T-helper 2 cell (primary cell): ENCODE measurements at places on chromosomes 2 and 18.
A peak's percentile ranks its signal among the peaks of the same experiment; 100 is the strongest.

GRCh38 chr18:61556862-61557261 is 223.6 kb downstream of the CDH20 start:
- DNase-seq: no peak

- DNase-seq: no peak
These were observed 1.6 kb upstream of the KCNJ3 start for GRCh38 chr2:154696810-154697417.

DNA sequence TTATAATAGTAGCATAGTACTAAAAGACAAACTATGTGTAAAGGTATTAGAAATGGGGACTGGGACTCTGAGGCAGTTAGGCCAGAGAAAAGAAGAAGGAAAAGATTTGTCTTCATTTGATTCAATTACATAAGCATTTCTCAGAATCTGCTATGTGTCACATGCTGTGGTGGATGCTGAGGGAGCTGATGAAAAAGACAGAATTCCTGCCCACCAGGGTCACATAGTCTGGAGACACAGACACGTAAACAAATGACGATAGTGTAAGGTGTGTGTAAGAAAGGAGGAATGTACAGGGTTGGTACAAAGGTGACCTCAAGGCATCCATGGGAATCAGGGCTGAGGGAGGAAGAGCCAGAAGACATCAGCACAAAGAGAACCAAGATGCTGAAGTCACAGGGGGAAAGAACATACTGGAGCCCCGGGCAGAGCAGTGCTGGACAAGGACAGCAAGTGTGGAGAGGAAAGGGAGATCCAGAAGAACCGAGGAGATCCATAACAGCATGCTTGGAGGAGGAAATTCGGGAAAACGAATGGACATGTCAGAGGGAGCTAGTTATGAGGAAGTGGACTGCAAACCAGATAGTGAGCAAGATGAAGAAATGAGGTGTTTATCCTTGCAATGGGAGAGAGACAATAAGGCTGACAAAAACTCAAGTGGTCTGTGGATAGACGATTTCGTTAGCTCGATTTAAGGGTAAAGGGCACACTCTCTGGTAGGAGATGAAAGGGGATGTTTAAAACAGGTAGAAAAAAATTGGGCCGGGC is 1.2 kb upstream of the MAPRE3 start:
- no peak for DNase-seq

GRCh38 chr2:128809259-128809636 is 490.6 kb upstream of the HS6ST1 start:
- DNase-seq: no peak

GRCh38 chr2:36785179-36785795 is 88.8 kb downstream of the VIT start:
- peak; percentile 29 for DNase-seq

DNA sequence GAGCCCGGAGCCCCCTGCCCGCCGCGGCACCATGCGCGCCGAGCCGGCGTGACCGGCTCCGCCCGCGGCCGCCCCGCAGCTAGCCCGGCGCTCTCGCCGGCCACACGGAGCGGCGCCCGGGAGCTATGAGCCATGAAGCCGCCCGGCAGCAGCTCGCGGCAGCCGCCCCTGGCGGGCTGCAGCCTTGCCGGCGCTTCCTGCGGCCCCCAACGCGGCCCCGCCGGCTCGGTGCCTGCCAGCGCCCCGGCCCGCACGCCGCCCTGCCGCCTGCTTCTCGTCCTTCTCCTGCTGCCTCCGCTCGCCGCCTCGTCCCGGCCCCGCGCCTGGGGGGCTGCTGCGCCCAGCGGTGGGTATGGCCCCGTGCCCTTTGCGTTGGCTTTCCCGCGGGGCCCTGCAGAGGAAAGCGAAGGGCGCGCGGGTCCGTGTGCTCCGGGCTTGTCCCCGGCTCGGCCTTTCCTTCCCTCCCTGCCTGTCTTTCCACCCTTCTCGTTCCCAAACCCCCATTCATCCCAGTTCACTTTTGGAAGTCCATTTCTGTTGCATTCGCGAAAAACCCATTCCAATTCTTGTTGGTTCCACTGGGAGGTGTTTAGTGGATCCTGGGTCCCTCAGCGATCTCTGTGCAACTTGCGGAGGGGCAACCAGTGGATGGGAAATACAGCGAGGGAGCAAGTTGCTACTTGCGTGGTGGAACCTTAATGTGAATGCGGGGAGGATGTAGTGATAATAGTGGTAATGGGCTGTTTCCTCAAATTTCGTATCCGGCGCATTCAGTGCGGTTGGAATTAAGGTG is 599 bp downstream of the ADAM23 start:
- DNase-seq: peak; percentile 48

- no peak for DNase-seq
These were observed 594.9 kb upstream of the ID2 start for GRCh38 chr2:8086796-8087479.

GRCh38 chr2:190082118-190082517 is 19.6 kb upstream of the MSTN start:
- no peak for DNase-seq

DNA sequence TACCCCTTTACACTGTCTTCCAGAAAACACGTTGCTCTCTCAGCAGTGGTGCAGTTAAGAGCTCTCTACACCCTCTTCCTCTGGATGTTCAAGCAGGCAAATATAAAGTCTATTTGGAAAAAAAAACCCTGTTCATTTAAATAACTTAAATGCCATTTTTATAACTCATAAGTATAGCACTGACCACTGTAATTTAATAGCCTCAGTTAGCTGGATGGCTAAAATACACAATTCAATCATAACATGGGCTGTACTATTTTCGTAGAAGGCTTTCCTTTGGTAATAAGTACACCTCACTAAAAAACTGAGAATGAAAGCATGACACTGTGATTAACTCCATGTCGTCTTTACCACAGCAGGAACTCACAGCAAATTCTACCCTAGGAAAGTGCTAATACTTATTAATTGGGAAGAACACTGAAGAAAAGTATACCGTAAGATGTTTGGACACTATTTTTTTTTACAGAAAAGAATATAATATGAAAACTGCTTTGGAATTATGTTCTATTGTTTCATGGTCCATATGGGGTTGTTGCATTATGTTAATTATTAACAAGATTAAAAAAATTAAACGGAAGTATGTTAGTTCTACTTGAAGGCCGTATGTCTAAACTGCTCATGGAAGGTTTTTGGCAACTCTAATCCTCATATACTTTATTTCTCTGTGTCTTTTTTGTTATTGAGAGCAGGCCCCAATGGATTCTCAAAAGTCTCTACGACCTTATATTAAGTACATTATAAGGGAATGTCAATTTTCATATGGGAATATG is 269.1 kb downstream of the ZNF385B start:
- DNase-seq: no peak

DNA sequence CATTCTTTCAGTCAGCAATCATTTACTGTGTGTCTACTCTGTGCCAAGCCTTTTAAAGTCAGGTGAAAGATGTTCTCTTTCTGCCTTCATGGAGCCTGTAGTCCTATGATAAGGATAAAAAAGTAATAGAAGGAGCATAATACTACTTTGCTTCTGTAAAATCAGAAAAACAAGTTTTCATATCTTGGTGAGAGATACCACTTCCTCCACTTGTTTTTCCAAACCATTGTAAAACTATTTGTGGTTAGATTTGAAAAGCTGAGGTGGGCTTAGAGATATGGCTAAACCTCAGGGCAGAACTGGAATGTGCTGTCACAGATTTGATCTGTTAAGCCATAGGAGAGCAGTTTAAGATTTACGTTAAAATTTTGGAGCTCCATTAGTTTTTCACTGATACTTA is 104.7 kb upstream of the FAM117B start:
- DNase-seq: no peak

GRCh38 chr2:217262911-217263310 is 403.0 kb upstream of the TNP1 start:
- DNase-seq: no peak

- DNase-seq: no peak
These were observed 703.1 kb upstream of the VRK2 start for GRCh38 chr2:57343391-57344006.

- DNase-seq: no peak
These were observed 382.7 kb upstream of the SALL3 start for GRCh38 chr18:78596794-78597345.

GRCh38 chr2:109378682-109379081 is 235.1 kb downstream of the SEPTIN10 start:
- DNase-seq: no peak

- no peak for DNase-seq
These were observed 135.5 kb downstream of the NCKAP5 start for GRCh38 chr2:133432778-133433177.

- DNase-seq: no peak
These were observed 39.8 kb downstream of the RHBDD1 start for GRCh38 chr2:226875438-226876225.

- no peak for DNase-seq
These were observed 98.5 kb downstream of the EXOC6B start for GRCh38 chr2:72727356-72727755.

DNA sequence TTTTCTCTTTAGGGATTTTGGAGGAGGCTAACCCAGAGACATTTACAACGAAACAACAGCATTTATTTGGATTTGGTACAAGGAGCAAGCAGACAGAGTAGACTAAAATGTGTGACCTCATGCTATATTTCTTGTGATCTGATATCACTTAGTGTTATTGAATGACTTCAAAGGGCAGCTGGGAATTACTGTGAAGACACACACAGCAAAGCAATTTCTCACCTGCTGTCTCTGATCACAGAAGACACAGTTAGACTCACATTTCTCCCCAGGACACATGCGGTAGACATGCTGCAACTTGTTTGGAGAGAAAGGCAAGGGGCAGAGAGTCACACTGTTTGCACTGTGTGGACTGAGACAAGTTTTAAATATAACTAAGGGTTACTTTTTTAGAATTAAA is 67.5 kb downstream of the LTBP1 start:
- DNase-seq: no peak

GRCh38 chr2:52144590-52144989 is 1112.7 kb upstream of the NRXN1 start:
- DNase-seq: no peak

DNA sequence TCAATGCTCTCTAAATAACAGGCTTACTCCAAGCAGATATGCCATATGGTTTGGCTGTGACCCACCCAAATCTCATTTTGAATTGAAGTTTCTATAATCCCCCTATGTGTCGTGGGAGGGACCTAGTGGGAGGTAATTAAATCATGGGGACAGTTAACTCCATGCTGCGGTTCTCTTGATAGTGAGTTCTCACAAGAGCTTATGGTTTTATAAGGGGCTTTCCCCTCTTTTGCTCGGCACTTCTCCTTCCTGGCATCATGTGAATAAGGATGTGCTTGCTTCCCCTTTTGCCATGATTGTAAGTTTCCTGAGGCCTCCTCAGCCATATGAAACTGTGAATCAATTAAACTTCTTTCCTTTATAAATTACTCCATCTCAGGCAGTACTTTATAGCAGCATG is 302.7 kb upstream of the ZC3H15 start:
- no peak for DNase-seq

- DNase-seq: no peak
These were observed 24.4 kb upstream of the RAB31 start for GRCh38 chr18:9683418-9684396.

- no peak for DNase-seq
These were observed 7.1 kb downstream of the CNNM3 start for GRCh38 chr2:96823198-96823597.

DNA sequence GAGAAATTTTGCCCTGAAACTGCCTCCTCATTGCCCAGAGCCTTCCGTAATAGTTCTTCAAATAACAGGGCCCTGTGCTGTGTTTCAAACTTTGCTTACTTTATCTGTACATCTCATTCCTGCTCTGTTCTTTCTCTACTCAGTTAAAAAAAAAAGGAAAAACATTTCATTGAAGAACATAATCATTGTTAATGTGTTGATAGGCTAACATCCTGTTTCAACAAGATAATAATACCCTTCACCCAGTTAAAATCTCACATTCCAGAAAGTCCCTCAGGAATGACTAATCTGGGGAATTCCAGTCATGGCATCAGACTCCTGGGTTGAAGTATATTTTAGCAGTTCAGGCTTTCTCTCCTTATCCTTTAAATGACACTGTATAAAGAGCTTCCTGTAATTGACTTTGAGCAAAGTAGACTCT is 45.6 kb upstream of the ITGAV start:
- DNase-seq: no peak

GRCh38 chr18:10979411-10979810 is 170.0 kb downstream of the PIEZO2 start:
- DNase-seq: no peak

DNA sequence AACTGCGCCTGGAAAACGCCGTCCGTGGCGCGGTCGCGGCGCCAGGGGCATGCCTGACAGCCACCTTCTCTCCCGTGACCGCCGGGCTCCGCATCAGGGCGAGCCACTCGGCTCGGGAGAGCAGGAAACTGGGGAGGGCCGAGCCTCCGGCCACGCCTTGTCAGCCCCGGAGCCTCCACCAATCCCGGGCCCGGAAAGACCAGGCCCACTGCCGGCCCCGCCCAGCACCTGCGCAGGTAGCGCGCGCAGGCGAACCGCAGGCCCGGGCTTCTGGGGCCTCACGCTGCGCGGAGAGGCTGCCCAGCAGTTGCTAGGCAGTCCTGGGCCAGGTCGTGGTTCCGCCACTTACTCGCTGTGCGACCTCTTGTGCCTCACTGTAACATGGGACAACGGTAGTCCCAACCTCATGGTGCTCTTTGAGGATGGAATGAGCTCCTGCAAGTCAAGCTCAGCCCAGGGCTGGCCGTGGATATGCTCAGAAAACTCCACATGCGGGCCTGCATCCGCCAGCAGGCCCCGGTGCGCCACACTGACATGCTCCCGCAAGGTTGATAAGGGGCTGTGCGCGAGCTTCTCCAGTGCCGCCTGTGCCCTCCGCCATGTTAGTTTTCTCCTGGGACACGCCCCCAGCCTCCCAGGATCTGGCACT is 97.1 kb downstream of the INHBB start:
- no peak for DNase-seq

- DNase-seq: peak; percentile 25
These were observed 98.3 kb upstream of the ID2 start for GRCh38 chr2:8583400-8584173.

DNA sequence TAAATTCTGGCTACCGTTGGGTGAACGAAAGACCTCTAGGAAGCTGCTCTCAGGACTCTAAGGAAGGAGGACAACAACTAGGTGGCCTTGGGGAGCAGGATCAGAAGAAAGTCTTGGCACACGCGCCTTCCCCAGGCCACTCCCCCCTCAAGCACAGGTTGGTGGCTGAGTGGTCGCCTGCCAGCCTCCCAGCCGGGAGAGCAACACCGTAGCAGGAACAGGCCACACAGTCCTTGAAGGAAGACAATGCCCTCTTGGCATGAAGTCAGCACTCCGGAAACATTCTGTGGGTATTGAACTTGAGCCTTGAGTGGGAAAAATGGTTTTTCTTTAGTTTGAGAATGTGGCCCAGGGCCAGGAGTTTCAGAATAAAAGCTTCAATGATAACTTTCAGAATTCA is 87.4 kb upstream of the AGAP1 start:
- DNase-seq: no peak

GRCh38 chr2:210539578-210540416 is 16.6 kb upstream of the CPS1 start:
- DNase-seq: no peak

- no peak for DNase-seq
These were observed 1.4 kb downstream of the RAB1A start for GRCh38 chr2:65128297-65129190.

- no peak for DNase-seq
These were observed 107.1 kb upstream of the MAPRE2 start for GRCh38 chr18:34933909-34934661.

GRCh38 chr2:79906139-79906890 is 393.5 kb downstream of the CTNNA2 start:
- no peak for DNase-seq
